ENCODE measurements at places on chromosomes 4 and X. TPM values are rescaled to one million over a fixed set of nuclear protein-coding genes. Genes with fewer than 3 reads are reported as not detected.

SMIM10 gene
- total RNA-seq: 10.0 TPM

OTC gene
- not detected for total RNA-seq

CPZ gene
- 20.8 TPM for total RNA-seq

INTU gene
- total RNA-seq: 9.5 TPM

SAGE1 gene
- not detected for total RNA-seq

PF4V1 gene
- total RNA-seq: not detected

ARHGAP36 gene
- not detected for total RNA-seq

DUSP21 gene
- total RNA-seq: not detected

PPP4R3C gene
- not detected for total RNA-seq

GAGE12J gene
- not detected for total RNA-seq

NXF2 gene
- not detected for total RNA-seq

TMPRSS11D gene
- total RNA-seq: not detected

PFKFB1 gene
- total RNA-seq: not detected

TEX13C gene
- total RNA-seq: not detected
